ENCODE measurements at places on chromosomes 5 and 9.

GRCh38 chr9:130172858-130173665, 858 bp downstream of the NCS1 start:
- DNase-seq = no peak

GRCh38 chr5:159156426-159157238, 52.7 kb downstream of the RNF145 start:
- DNase-seq = peak; percentile 87

DNA sequence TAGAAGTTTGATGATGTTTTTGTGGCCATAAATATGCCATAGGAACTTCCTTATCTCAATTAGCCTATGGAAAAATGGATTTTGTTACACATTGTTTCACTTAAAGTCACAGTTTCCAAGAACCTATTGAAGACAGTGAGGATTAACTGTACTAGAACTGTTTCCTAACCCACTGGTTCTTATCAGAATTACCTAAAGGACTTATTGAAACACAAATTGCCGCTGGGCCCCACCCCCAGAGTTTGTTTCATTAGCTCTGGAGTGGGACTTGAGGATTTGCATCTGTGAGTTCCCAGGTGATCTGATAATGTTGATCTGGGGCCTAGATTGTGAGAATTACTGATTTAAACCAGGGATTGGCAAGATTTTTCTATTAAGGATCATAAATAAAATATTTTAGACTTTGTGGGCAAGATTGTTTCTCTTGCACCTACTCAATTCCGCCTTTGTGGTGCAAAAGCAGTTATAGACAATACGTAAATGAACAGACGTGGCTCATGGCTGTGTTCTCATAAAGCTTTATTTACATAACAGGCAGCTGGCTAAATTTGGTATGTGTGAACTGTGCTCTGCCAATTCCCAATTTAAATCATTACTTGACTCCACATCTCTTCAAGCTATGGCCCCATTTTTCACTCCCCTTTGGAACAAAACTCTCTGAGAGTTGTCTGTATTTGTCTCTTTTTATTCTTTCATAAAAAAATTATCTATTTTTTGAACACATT, 9.3 kb downstream of the JAK2 start:
- DNase-seq = no peak

DNA sequence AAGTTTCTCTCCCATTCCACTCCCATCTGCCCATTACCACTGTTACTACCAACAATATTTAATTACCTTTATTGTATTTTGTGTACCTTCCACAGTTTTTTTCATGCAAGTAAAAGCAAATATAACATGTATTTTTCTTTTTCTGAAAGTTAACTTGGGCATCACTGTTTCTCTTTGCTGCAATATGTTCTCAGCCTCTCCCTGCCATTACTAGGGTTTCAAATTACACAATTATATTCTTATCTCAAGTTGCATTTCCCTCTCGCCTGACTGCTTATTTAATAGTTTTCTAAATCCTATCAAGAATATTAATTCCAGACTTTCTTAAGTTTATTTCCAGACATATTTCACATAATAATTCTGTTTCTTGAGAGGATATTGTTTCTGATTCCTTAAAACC, 46.9 kb upstream of the GAS1 start:
- DNase-seq = no peak

DNA sequence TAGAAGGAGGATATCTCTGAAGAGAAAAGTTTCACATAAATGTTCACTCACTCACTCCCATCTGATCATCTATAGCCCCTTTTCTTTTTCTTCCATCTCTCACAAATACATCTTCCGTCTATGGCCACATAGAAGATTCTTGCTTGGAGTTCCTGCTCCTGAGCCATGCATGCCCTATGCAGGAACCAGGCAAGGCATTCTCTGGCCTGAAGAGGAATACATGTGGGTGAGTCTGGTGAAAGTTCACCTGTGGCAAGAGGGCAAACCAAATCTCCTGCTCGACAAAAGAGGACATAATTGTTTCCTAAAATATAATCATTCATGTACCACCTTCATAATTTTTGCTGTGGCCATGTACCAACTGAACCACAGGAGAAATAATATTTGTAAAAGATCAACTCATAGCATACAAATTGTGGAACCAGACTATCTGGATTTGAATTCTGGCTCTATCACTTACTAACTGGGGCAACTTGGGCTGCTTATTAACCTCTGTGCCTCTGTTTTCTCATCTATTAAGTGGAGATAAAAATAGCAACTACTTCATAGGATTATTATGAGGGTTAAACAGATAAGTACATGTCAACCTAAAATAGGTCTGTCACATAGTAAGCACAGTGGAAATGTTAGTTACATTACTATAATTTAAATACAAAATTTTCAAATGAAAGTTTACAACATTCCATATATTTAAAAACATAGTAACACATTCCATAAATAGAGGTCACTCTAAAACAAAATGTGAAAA, 121.2 kb upstream of the NFIB start:
- no peak for DNase-seq

All from fibroblast of pulmonary artery (primary cell).